ENCODE measurements at places on chromosomes 3 and 15.
A peak's percentile ranks its signal among the peaks of the same experiment; 100 is the strongest.

DNA sequence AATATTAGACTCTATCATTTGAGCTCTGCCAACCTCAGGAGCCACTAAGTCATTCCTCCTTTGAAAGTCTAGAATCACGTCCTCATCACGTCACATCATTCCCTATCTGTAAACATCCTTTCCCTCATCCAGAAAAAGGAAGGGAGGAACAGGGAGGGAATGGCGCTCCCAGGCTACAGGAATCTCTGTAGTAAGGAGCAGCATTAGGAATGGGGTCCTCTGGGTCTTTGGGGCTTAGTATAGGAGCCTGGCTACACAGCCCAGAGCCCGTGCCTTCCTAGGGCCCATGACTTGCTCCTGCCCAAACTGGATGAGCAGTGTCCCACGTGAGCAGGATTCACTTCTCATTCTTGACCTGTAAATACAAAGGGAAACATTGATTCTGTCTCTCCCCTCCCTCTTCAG is 1.6 kb downstream of the TAGLN3 start:
- no peak for DNase-seq

- no peak for DNase-seq
Measured at GRCh38 chr3:42511736-42512135, 9.3 kb downstream of the VIPR1 start.

DNA sequence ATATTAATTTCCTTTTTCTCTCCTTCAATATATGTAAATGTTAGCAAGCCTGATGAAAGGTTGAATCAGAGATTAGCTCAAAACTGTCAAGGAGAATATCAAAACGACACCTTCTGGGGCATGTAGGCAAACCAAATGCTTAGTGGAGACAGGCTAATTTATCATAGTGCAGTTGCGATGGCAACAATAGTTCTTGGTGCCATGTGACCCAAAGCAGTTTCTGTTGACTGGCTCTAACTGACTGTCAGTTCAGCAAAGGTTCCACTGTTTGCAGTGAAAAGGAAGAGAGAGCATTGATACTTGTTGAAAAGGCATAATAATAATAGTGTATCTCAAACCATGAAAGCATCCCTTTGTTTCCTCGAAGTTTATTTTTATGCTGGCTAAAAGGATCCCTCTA is 513.9 kb downstream of the NLGN1 start:
- DNase-seq = peak; percentile 68

- DNase-seq = no peak
Measured at GRCh38 chr3:38500688-38501417, 4.7 kb downstream of the EXOG start.

- DNase-seq = no peak
Measured at GRCh38 chr3:189304465-189305351, 132.9 kb downstream of the TPRG1 start.

- DNase-seq = no peak
Measured at GRCh38 chr3:128813097-128813496, 66.3 kb upstream of the ACAD9 start.

DNA sequence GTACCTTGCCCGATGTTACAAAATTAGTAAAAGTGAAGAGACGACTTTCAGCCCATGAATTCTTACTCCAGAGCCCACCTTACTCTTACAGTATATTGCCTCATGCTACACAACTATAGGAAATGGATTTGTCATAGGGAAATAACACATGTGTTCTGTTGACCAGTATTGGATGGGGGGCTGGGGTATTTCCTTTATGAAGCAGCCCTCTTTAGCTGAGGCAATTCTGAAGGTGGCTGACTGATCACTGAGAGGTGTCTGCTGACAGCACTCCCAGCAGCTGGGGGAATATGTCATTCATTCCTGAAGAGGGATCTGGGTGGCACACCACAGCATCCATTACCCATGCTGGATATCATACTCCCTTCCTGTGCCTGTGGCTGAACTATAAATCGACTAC is 6.4 kb upstream of the GOLM2 start:
- no peak for DNase-seq

DNA sequence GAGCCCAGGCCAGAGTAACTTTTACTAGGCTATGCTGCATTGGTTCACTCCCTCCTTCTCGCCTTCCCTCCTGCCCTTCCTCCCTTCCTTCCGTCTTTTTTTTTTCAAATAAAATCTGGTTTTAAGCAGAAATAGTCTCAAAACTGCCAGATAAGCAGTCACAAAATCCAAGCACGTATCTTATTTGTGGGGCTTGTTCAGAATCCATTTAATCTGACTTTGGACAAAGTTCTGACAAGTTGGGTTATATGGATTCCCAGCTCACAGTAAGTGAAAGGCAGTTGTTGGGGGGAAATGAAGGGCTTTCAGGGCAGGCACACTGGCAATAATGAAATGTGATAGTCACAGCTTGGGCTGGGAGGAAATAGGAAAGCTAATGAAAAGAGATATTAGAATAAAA is 32.0 kb upstream of the PLXND1 start:
- no peak for DNase-seq

- DNase-seq = no peak
Measured at GRCh38 chr3:47581835-47582234, 3.2 kb upstream of the CSPG5 start.

DNA sequence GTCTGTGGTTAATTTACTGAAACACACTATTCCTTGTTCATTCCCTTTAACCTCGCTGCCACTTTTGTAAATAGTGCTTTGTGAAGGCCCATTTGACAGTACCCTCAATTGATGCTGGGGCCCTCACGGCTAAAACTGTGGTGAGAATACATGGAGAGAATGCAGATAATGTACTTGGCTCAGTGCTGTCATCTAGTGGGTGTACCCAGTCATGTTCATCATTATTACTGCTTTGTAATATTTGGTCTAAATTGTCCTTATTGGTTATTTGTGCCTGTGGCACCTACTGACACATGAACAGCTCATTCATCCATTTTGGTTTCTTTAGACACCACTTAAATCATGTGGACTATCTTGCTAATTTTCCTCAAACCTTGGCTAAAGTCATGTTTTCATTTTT is 543.6 kb downstream of the EDEM1 start:
- no peak for DNase-seq

- no peak for DNase-seq
Measured at GRCh38 chr3:36814776-36815175, 50.4 kb upstream of the DCLK3 start.

DNA sequence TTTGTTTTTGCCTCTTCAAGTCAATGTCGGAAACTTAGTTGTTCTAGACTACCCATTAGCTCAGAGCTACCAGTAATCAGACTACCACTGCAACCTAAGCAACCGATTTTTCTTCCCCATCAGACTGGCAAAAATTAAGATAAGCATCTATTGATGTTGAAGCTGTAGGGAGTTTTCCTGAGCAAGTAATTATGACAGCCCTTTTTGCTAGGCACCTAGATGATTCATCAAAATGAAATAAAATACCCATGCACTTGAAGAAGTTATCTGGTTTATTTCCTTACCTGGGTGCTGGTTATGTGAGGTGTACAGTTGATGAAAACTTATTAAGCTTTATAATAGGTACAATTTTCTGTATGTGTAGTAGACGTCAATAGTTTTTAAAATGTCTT is 554 bp upstream of the COMMD4 start:
- DNase-seq = no peak

DNA sequence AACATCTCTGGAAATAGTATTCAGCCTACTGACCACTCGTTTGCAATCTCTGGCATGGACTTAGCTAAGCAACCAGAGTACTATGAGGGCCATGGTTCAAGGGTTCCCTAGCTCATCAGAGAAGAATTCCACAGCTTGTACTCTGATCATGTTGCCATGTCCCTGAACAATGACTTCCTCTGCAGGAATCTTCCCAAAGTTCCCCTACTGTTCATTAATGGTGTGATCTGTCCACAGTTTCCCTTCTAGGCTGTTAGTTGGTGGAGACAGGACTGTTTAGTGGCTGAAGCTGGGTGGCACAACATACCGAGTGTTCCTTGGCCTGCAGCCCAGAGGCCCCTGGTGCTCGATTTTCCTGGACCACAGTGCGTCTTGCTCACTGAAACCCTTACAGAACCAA is 44.4 kb upstream of the GALNT15 start:
- DNase-seq = no peak

DNA sequence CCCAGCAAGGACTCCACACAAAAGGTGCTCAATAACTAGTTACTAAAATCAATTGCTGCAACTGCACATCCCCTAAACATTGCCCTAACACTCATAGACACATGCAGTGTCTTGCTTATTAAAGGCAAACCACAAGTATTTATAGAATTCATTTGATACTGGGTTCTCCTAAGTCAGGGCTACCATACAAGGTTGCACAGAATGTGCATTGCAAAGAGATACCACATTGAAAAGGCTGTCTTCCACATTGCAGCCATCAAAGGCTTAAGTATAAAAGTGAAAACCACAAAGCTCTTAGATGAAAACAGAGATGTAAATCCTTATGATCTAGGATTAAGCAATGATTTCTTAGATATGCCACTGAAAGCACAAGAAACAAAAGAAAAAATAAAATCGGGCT is 33.6 kb upstream of the TOPAZ1 start:
- DNase-seq = no peak

DNA sequence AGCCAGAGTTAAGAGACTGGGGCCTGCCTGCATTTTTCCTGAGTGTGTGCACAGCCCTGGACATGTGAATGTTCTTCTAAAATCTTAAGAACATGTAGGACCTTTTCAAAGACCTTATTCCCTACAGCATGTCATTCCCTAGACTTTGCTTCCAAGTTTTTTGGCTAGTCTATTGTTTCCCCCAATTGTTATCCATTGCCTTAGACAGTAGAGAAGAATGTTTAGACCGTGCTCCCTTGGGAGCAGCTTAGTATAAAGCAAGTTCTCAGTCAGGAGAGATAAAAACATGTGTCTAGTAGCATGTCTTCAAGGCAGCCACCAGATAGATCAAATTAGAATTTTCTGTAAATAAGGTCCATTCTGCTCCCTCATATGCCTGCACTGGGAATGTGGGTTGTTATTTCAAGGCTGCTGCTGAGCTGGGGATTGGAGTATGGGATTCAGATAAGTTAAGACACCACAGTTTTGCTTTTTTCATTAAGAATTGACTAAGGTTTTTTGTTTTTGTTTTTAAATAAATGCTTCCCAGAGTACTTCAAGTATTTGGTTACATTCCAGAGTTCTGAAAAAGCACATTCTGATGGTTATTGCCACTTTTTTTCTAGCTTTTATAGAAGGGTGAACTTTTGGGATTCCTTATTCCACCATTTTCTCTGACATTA is 246.7 kb downstream of the RORA start:
- DNase-seq = no peak

- DNase-seq = no peak
Measured at GRCh38 chr3:190902292-190902691, 39.8 kb upstream of the GMNC start.

DNA sequence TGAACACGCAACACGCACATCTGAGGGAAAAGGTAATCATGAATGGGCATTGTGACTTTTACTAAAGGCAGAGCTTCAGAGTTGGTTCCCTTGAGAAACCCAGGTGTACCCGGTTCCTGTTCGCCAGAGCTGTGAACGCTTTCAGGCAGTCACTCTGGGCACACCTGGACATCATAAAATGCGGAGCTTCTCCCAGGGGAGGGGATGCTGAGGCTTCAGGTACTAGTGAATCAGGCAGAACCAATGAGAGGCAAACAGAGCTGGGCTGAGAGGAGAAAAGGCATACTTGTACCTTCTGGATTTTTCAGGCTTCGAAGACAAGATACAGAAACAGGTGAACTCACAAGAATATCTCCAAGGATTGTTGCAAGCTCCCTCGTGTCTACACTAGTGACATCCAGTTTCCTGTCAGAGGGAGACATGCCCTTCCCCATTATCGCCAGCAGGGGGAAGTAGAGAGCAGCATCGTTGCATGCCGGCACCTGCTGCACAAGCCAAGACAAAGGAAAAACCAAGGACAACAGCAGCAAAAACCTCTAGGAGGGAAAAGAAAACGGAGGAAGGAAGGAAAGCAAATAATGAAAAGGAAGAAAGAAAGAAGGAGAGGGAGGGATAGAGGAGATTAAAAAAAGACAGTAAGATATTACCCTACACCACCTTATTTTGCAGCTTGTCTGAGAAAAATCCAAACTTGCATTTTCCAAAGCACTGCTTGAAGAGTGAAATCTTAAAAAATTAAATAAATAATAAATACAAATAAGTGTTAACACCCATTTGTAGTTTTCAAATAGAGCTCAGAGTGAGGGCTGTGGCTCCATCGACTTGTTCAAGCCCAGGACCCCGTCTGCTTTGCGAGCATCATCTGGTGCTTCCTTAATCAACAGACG is 2.0 kb downstream of the AHSG start:
- peak; percentile 79 for DNase-seq

DNA sequence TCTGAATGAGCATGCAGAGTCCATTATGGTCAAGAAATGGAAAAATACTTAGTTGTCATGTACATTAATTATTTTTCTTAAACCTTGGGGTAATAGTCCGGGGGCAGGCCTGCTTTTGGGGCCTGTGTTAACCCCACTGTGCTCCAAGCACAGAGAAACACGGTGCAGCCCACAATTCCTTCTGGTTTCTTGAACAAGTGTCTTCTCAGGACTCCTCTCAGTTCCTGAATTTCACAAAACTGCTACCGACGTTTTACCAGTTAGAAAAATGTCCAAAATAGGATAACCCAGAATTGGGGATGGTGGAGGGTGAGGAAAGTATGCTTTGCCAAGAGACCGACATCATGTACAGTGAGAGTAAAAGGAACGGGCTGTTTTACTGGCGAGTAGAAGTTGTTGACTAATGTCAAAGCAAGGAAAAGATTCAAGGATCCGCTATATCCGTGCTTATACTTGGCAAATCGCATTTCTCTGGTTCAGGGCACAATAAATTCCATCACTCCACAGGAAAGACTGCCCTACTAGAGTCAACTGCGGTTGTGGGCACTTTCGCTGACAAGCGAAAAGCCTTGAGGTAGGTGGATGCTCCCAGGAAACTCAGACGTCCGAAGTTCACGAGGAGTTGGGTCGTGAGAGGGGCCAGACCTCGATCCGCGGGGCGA is 495 bp upstream of the NXPE3 start:
- no peak for DNase-seq

- DNase-seq = no peak
Measured at GRCh38 chr3:159996959-159997358, 8.3 kb downstream of the IL12A start.

All from NCI-H2227 treated with DMSO at 0.1 percent for 48 hours (cell line).